Neural cell (in vitro differentiated cells): ENCODE measurements at places on chromosomes 11 and 22. TPM values are rescaled to one million over a fixed set of nuclear protein-coding genes. Genes with fewer than 3 reads are reported as not detected.

The RFPL3 gene
- polyA plus RNA-seq: 0.50 TPM in 1 of 2 replicates, not detected in the other

The UCP3 gene
- 6.8 and 7.8 TPM in 2 replicates for polyA plus RNA-seq

The AIFM3 gene
- 1.1 TPM in 1 of 2 replicates, not detected in the other for polyA plus RNA-seq

The LYVE1 gene
- not detected in 2 replicates for polyA plus RNA-seq

The ACTN3 gene
- not detected in 2 replicates for polyA plus RNA-seq

The P2RX3 gene
- polyA plus RNA-seq: not detected in 2 replicates

The MYBPC3 gene
- polyA plus RNA-seq: not detected in 2 replicates

The SIDT2 gene
- 11.1 and 11.8 TPM in 2 replicates for polyA plus RNA-seq

The ASCL2 gene
- not detected in 2 replicates for polyA plus RNA-seq

The LINC01488 gene
- polyA plus RNA-seq: not detected in 2 replicates

The CREB3L1 gene
- polyA plus RNA-seq: not detected in 2 replicates

The UPK3A gene
- not detected in 2 replicates for polyA plus RNA-seq

The RPS6KA4 gene
- 16.7 and 24.6 TPM in 2 replicates for polyA plus RNA-seq

The FZD4 gene
- polyA plus RNA-seq: 0.76 and 0.82 TPM in 2 replicates

The RAG1 gene
- polyA plus RNA-seq: 0.12 and 0.16 TPM in 2 replicates

The HBB gene
- polyA plus RNA-seq: not detected in 2 replicates

The SYCE3 gene
- polyA plus RNA-seq: not detected in 2 replicates

The CCDC81 gene
- polyA plus RNA-seq: 1.0 and 2.5 TPM in 2 replicates

The MPZL2 gene
- not detected in 2 replicates for polyA plus RNA-seq

The UBQLN3 gene
- polyA plus RNA-seq: not detected in 2 replicates

The SSH3 gene
- 0.89 and 1.4 TPM in 2 replicates for polyA plus RNA-seq

The MIAT gene
- 529 and 710 TPM in 2 replicates for polyA plus RNA-seq

The PITPNM1 gene
- polyA plus RNA-seq: 25.8 and 37.2 TPM in 2 replicates

The PTPMT1 gene
- polyA plus RNA-seq: 2.7 and 5.4 TPM in 2 replicates

The SBF2 gene
- 53.4 and 55.3 TPM in 2 replicates for polyA plus RNA-seq

The OR52A1 gene
- polyA plus RNA-seq: not detected in 2 replicates

The FOLR1 gene
- not detected in 2 replicates for polyA plus RNA-seq

The MMP1 gene
- polyA plus RNA-seq: not detected in 2 replicates

The CD6 gene
- polyA plus RNA-seq: not detected in 2 replicates

The H19 gene
- not detected in 2 replicates for polyA plus RNA-seq

The ELFN2 gene
- polyA plus RNA-seq: 4.4 and 5.2 TPM in 2 replicates

The TMPRSS6 gene
- polyA plus RNA-seq: not detected in 2 replicates

The IRAG1 gene
- polyA plus RNA-seq: 0.10 and 0.14 TPM in 2 replicates

The DRD2 gene
- polyA plus RNA-seq: 0.24 and 1.5 TPM in 2 replicates

The OR51B2 gene
- polyA plus RNA-seq: not detected in 2 replicates
